Peyer's patch (tissue), 4 donors: ENCODE measurements at places on chromosomes 11 and 22. TPM values are rescaled to one million over a fixed set of nuclear protein-coding genes. Genes with fewer than 3 reads are reported as not detected.

KRTAP5-11 gene
- not detected for total RNA-seq

YPEL4 gene
- total RNA-seq: 0.76 TPM

OR52E4 gene
- total RNA-seq: not detected

HBE1 gene
- total RNA-seq: not detected

SUSD2 gene
- 86.1 TPM for total RNA-seq

AGBL2 gene
- 2.5 TPM for total RNA-seq

LMNTD2 gene
- 6.6 TPM for total RNA-seq

GGT5 gene
- total RNA-seq: 11.6 TPM
